ENCODE measurements at places on chromosomes 13 and 19.

GRCh38 chr13:48138270-48138669 lies 43.4 kb upstream of the MED4 start:
- no peak for DNase-seq

DNA sequence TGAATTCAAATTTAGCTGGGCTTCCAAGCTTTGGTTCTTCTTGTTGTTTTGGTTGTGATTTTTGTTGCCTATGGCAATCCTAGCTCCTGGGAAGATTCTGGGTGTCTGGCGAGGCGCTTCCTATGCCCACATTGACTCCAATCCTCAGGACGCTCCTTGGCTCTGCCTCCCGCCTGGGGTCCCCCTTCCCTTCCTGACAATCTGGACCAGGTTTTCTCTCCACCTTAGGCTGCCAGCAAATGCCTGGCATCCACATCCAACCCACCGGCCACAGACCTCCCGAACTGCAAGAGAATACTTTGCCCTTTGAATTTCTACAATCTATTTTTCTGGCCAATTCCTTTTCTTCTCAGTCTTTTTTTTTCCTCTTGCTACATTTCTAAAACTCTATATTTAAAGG lies 186.9 kb upstream of the UBL3 start:
- no peak for DNase-seq

GRCh38 chr13:111347438-111347837 lies 27.0 kb downstream of the TEX29 start:
- no peak for DNase-seq

GRCh38 chr13:34671137-34671536 lies 270.9 kb upstream of the NBEA start:
- peak; percentile 70 for DNase-seq
